ENCODE measurements at places on chromosomes 3 and 15.
A peak's percentile ranks its signal among the peaks of the same experiment; 100 is the strongest.

- DNase-seq: peak; percentile 76
Measured at GRCh38 chr15:89177633-89178306, 43.6 kb downstream of the RLBP1 start.

GRCh38 chr15:75123395-75123794 is 78.3 kb upstream of the C15orf39 start:
- peak; percentile 70 for DNase-seq

DNA sequence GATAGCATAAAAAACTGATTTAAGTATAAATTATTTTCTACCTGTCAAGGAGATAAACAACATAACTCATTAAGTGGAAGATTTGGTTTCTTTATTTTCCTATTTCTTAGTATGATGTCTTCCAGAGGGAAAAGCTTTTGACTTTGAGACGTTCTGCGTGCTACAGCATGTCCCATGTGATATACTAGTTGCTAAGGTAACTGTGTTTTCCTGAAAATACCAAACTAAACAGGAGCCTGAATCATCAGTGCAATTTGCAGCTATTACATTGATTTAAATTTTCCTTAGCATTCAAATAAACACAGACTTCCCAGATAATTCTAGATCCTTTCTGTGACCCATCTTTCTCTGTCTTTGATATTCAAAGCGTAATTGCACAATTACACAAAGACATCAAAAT is 117.7 kb upstream of the P2RY1 start:
- no peak for DNase-seq

DNA sequence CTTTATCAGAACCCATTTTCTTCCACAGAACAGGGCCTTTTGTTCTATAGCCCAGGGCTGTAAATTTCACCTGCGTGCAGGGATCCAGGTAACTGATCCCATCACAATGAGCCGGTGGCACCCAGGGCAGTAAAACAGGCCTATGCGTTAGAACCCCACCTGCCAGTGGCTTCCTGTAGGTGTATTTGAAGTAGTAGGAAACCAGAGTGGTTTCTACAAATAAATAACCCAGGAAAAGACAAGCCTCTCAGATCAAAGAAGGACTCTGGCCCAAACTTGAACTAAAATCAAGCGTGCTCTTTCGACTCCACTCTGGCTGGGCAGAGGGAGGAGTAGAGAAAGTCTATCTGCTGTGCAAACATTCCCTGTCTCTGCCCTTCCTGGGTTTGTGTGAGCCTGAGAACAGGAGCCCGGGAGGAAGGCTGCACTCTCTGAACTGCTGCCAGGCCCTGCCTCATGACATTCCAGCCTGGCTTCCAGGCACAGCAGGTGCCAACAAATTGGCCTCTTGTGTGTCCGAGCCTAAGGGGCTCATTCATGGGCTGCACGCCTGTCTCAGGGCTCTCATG is 77.7 kb downstream of the CEMIP start:
- no peak for DNase-seq

DNA sequence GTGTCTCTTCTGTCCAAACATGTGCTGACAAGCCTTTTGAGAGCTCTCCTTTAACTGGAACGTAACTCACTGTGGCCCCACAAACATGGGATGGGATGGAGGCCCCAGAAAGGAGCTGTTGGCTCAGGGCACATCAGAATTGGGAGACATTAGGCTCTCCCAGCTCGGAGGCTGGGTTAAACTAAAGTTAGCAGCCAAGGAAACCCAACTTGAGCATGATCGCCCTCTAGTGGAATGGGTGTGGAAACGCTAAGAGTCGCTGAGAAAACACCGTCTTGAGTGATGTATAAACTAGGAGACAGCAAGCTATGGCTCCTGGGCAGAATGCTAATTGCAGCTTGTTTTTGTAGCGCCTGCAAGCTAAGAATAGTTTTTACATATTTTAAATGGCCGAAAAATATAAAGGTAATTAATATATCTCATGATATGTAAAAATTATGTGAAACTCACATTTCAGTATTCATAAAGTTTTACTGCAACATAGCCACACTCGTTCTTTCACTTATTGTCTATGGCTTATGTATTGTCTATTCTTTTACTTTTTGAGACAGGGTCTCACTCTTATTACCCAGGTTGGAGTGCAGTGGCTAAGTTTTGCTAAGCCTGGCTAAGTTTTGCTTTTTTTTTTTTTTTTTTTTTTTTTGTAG is 138.8 kb upstream of the HACD2 start:
- peak; percentile 92 for DNase-seq

DNA sequence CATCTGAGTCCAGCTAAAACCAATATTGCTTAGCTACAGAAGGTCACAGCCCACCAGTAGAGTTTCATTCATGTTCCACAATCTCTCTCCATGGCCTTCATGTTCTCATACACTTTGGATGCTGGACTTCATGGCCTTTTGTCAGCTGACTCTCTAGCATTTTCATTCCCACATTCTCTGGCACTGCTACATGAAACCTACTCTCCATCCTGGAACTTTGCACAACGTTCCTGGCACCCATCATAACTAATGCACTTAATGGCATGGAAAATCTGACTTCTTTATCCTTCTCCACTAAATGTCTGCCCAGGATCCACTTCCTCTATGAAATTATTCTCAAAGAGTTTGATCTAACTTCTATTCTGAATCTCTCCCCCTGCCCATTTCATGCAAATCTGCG is 56.9 kb downstream of the SLC9A9 start:
- no peak for DNase-seq

GRCh38 chr15:63915209-63915872 is 81.6 kb upstream of the HERC1 start:
- no peak for DNase-seq

DNA sequence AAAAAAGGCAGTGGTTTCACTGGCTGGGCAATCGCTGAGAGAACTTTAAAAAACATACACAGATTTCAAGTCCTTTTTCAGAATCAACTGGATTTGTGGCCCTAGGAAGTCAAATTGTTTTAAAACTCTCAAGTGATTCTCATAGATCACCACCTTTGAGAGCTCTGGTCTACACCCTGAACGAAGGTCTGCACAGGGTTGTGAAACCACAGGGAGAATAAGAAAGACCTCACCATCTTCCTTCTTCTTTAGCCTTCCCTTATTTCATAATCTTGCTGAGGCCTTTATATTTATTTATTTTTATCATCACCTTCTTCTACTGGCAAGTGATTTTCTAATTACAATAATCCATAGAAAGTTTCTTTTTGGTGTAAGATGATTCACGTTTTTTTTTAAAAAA is 58.1 kb downstream of the FOXP1 start:
- DNase-seq: no peak

GRCh38 chr3:191431160-191431822 is 29.7 kb upstream of the PYDC2 start:
- DNase-seq: no peak

GRCh38 chr15:60871152-60871551 is 357.9 kb downstream of the RORA start:
- no peak for DNase-seq

GRCh38 chr3:9779721-9780457 is 10.1 kb upstream of the CAMK1 start:
- peak; percentile 50 for DNase-seq

DNA sequence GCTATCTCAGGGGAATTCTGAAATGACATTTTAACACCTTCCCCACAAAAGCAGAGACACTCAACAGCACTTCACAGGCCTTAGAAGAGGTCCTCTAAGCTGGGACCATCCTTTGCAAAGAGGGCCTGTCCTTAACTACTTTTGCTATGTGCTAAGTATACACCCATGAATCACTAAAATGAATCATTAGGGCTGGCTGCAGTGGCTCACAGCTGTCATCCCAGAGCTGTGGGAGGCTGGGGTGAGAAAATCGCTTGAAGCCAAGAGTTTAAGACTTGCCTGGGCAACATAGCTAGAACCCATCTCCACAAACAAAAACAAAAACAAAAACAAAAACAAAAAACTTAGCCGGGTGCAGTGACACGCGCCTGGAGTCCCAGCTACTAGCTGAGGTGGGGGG is 53.9 kb upstream of the MELTF start:
- no peak for DNase-seq

GRCh38 chr3:108182339-108182738 is 39.9 kb downstream of the IFT57 start:
- DNase-seq: no peak

DNA sequence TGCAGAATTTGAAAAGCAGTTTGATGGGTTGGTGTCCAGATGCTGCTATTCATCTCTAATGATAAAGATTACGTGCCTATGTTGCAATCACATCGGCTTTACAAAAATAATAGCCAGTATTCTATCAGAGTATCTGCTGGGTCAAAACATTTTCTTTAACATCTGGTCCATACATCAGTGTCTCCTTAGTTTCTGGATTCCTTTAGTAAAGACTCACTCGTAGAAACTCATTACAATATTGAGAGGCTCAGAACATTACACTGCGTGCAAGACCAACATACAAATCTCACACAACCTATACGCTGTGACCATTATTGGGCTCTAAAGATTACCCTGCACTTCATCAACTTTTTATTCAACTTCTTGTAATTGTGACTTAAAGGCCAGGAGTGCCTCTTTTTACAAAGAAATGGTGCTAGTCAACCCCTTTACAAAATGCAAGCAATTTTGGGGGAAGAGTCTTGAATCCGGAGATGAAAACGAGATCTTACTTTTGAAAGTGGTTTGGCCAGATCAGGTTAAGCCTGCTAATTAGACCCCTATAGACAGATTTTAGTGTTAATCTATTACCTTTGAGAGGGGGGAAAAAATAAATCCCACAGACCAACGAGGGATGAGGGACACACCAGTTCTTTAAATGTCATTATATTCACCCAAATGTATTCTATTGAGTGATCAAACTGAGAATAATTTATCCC is 2.9 kb downstream of the TRA2B start:
- DNase-seq: no peak

- no peak for DNase-seq
Measured at GRCh38 chr3:4060603-4061002, 242.6 kb upstream of the SETMAR start.

DNA sequence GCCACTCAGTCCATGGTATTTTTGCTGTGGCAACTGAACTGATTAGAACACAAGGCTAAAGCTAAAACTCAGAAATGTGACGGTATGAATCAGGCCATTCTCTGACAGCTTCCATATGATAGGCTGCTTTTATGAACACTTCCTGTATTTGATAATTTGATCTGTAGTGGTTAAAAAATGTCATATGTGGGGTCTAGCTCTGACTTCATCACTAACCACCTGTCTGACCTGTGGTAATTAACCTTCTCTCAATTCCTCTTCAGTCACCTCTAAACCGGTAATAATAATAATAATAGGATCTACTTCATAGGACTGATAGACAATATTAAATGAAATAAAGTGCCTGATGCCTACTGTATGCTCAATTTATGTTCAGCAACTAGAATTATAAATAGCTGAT is 223.2 kb downstream of the MBNL1 start:
- DNase-seq: no peak

DNA sequence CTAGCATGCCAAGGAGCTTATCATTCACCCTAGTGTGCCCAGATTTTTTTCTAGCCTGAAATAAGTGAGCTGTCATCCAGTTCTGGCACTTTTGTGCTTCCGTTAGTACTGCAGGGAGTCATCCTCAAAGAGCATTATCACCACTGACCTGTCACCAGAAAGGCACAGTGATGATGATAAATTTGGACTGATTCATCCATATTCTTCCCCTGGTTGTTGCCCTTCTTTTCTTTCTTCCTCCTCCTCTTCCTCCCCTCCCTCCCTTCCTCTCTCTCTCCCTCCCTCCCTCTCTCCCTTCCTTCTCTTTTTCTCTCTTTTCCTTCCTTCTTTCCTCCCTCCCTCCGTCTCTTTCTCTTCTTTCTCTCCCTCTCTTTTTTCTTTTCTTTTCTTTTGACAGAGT is 21.3 kb downstream of the SLC35G2 start:
- DNase-seq: no peak

DNA sequence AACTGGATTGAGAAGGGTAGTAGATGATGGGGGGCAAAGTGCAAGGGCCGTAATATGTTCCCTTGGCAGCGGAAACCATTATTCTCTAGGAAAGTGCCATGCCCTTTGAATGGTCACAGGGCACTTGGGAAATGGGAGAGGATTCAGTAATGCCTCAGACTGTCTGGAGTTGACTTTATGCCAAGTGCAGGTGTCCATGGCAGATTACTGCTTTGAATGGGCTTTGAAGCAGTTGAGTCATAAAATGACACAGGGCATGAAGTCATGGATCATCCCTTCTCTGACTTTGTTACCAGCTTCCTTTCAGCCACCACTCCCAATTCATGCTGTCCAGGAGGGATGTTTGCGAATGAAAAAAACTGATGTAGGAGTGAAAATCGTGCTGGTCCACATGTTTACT is 20.1 kb downstream of the AADACL2 start:
- no peak for DNase-seq

DNA sequence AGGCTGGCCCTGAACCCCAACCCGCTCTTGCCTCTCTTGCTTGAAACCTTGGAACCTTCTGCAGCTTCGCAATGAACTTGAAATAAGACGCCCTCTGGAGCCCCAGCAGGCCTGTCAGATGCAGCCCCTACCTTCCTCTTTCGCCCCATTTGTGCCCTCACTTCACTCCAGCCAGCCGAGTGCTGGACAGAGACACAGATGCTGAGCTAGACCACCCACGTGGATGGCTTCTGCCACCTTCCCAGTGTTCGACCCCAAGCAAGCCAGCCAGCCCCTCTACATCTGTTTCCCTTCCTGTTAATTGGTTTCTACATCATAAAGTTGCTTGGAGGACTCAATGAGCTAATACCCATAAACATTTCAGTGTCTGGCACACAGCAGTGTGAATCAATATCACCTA is 23.8 kb upstream of the SNRPA1 start:
- no peak for DNase-seq

- DNase-seq: no peak
Measured at GRCh38 chr3:51759203-51759602, 19.8 kb downstream of the IQCF6 start.

- no peak for DNase-seq
Measured at GRCh38 chr3:45976191-45977091, 19.2 kb downstream of the FYCO1 start.

- DNase-seq: no peak
Measured at GRCh38 chr3:117010318-117010717, 300.7 kb downstream of the TUSC7 start.

DNA sequence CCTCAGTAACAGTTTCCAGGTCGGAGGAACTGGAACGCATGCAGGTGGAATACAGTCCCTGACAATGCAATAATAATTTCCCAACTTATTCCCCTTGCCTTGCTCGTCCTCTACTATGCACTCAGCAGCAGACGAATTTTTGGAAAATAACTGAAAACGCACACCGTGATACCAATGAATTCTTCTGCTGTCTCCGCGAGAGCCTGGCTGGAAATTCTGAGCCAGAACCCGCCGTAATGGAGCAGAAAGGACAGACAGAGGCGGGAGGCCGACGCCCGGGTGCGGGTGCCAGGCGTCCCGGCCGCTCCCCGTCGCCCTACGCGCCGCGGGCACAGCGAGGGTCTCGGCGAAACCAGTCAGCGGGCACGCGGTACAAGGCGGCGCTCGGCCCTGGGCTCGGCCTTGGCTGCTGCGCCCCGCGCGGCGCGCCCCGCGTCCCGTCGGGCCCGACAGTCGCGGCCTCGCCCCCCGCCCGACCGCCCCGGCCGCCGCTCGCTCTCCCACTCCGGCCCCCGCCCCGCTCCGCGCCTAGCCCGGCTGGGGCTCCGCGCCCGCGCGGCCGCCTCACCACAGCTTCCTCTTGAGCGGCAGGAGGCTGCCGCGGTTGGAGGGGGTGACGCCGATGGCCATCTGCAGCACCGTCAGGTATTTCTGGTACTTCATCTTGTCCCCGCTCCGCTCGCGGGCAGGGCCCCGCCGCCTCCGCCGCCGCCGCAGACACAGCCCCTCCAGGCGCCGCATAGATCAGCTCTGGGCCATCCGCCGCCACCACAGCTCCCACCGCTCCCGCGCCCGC is 114.5 kb upstream of the GOLGA8J start:
- no peak for DNase-seq

GRCh38 chr15:44654858-44655257 is 8.6 kb downstream of the SPG11 start:
- DNase-seq: no peak
